ENCODE measurements at places on chromosomes 12 and 14.

- DNase-seq, result no peak
These were observed 108.0 kb downstream of the AEBP2 start for GRCh38 chr12:19547271-19547671.

DNA sequence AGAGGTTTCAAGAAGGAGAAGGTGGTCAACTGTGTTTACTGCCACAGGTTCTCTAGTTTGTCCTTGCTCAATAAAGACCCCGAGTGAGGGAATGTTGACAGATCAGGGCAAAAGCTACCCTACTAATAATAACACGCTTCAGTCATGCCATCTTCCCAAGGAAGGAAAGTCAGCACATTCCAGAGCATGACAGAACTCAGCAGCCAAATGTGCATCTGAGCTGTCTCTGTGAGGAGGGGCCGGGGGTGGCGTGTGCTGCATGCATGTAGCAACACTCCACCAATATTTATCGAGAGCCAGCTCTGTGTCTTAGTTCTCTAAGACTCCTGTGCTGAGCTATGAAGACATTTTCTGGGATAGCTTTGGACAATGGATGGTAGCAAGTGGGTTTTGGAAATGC lies 260.4 kb downstream of the DPF3 start:
- no peak for DNase-seq

DNA sequence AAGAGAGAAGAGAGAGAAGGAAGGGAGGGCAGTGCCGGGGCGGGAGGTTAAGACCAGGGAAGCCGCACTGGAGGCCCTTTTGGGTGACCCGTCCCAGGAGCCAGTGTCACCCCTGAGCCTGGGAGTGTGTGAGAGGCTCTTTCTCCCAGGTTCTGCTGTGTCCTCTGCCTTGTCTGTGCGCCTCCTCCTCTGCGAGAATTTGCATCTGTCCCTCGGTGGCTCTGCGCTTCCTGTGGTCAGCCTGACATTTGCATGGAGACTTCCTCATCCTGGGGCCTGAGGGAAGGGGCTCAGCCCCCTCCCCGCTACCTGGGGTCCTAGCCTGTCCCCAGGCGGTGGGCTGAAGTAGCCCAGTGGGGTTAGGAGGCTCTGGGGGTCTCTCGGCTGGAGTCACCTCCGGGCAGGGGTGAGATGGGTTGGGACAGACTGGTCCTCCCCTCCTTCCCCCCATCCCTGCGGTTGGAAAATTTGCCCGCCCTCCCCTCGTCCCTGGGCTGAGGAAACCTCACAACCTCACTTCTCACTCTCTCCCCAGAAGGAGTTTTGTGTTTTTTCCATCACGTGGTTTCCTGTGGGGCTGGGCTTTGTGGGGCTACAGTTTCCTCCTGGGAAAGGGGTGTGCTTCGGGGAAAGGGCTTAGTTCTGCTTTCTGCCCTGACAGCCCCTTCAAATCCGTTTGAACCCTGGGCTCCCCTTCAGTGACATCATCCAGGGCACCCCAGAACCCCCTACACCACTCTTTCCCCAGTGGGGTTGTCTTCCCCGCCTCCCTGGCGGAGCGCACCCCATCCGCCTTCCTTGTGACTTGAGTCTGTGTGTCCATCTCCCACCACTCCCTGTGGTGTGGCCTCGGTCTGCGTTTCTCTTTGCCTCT lies 2.5 kb downstream of the PTPN6 start:
- DNase-seq, result no peak

- DNase-seq, result no peak
These were observed 2.7 kb downstream of the RAP1B start for GRCh38 chr12:68613209-68613904.

- no peak for DNase-seq
These were observed 14.4 kb upstream of the SERPINA10 start for GRCh38 chr14:94307410-94307992.

DNA sequence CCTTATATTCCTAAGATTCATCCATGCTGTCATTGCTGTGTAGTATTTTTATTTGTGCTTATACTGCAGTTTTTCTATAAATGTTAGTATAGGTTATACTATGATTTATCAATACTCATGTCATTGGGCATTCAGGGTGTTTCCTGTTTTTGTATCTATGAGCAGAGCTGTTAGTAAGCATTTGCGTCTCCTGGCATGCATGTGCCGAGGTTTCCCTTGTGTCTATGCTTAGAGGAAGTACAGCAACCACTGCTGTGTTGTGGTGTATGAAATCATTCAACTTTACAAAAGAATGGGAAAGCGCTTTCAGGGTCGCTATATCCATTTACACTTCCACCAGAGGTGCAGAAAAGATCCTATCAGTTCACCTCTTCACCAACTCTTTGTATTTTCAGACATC lies 122.7 kb downstream of the RGS6 start:
- no peak for DNase-seq

GRCh38 chr12:119659289-119659897 lies 8.5 kb upstream of the PRKAB1 start:
- DNase-seq, result no peak

DNA sequence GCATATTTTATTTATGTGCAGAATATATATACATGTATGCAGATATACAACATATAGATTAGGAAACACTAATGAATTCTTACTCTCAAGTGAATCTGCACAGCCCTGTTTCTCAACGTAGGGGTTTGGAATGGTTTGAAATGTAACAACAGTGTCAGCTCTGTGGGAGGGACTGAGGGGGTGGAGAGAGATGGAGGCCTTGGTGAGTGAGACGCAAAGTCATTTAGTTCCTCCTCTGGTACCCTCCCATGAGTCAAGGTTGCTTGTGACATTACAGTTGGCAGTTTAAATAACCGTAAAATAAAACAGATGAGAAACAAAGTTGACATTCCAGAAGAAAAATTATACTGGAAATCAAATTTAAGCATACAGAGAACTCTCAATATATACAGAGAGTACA lies 313.0 kb upstream of the PRKD1 start:
- DNase-seq, result no peak

- DNase-seq, result no peak
These were observed 22.5 kb downstream of the PAPLN start for GRCh38 chr14:73259837-73260236.

GRCh38 chr12:82438356-82438755 lies 80.0 kb downstream of the METTL25 start:
- no peak for DNase-seq

DNA sequence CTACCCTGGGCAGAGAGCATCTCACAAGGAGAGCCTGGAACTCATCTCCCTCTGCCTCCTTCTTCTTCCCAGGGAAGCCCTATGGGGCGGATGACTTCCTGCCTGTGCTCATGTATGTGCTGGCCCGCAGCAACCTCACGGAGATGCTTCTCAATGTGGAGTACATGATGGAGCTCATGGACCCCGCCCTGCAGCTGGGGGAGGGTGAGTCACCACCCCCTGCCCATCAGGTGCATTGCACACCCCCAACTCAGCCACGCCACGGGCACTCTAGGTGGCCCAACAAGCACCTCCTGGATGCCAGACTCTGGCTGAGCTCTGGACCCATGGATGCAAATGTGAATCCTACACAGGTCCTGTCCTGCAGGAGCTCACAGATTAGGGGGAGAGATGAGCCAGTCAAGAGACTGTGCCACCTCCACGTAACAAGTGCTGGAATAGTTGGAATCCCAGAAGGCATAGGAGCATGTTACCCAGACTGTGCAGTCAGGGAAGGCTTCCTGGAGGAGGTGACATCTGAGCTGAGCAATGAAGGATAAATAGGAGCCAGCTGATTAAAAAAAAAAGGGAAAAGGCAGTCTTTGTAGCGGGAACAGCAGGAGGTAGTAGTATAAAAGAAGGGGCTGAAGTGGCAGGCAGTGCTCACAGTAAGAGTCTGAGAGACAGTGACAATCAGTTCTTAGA lies 71.9 kb downstream of the LGMN start:
- DNase-seq, result no peak

DNA sequence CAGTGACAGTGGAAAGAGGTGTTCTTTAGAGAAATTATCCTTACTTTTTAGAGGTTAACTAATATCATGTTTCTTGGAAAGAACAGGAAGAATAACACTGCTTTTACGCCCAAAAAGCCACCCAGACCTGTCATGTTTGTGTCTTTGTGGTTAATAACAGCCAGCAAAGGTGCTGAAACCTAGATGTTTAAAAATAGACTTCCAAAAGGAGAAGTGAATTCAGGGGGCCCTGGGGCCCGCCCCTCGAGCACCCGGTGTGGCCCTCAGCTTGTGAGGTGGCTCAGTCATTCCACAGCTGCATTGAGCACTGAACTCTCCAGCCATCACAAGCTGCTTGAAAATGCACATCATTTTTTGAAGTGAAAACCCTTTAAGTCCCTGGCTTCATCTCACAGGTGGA lies 20.8 kb upstream of the AMN start:
- no peak for DNase-seq

GRCh38 chr12:80625051-80625450 lies 82.4 kb upstream of the MYF6 start:
- DNase-seq, result no peak

GRCh38 chr12:129873111-129873832 lies 30.6 kb downstream of the TMEM132D start:
- no peak for DNase-seq

DNA sequence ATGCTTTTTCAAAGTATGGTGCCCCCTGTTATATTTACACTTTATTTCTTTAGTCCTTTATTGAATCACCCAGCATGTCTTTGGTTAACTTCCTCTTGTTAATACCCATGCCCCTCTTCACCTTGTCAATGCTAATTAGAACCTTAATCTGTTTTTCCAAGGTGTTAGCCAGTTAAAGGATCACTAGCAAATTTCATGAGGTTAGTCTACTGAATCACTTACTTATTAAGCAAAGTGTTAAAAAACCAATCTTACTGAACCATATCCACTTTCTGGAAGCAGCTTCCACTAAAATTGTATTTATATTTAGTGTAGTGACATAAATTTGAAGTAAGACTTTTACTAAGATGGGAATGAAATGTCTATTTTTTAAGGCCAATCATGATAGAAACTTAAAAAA lies 27.9 kb downstream of the TAOK3 start:
- DNase-seq, result no peak

DNA sequence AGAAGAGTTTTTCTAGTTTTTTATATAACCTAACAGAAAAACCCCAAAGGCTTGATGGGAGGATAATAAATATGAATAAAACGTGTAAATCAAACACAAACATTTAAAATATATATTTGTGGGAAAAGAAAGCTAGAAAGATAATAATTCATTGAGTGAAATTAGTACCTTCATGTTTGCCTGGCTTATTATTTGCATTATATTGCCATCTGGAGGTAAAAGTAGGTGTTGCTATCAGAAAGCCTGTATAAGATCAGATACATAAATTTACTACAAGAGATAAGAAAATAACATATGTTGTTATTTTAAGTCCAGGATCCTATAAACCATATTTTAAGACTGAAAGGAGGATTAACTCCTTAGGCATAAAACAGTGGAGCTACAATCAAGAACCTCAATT lies 77.7 kb downstream of the NTS start:
- DNase-seq, result no peak

- no peak for DNase-seq
These were observed 319.4 kb downstream of the CACNA1C start for GRCh38 chr12:2372178-2372577.

DNA sequence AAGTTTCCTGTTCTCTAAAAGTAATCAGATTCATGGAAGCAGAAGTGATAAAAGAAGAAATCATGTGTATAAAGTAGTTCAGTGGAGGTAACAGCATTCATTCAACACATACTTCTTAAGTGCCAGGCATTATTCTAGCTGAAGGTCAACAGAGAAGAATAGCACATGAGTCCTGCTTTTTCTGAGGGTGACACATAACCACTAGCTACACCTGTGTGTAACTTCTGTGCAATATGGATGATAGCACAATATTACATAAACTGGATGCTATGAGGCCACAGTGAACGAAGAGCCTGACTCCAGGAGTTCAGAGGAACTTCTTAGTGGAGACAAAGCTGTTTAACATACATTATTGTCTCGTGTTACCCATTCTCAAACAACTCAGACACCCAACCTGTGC lies 114.3 kb upstream of the PCED1B start:
- DNase-seq, result no peak

GRCh38 chr14:86826661-86827060 lies 1166.3 kb downstream of the GALC start:
- no peak for DNase-seq

GRCh38 chr14:93683226-93683625 lies 105.1 kb downstream of the PRIMA1 start:
- DNase-seq, result no peak

DNA sequence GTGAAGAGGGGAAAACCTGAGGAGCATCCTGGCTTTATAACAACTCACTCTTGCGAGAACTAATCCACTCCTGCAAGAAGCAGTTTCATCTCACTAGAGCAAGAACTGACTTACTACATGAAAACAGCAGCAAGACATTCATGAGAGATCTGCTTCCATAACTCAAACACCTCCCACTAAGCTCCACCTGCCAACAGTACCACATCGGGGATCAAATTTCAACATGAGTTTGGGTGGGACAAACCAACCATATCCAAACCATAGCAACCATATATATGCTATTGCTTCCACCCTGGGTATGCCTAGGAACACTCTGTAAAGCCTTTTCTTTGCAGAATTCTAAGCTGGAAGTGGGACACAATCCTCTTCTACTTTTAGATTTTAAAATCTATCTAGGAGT lies 13.9 kb upstream of the AVPR1A start:
- DNase-seq, result no peak

- DNase-seq, result no peak
These were observed 200.3 kb upstream of the DIO3 start for GRCh38 chr14:101361044-101361443.

DNA sequence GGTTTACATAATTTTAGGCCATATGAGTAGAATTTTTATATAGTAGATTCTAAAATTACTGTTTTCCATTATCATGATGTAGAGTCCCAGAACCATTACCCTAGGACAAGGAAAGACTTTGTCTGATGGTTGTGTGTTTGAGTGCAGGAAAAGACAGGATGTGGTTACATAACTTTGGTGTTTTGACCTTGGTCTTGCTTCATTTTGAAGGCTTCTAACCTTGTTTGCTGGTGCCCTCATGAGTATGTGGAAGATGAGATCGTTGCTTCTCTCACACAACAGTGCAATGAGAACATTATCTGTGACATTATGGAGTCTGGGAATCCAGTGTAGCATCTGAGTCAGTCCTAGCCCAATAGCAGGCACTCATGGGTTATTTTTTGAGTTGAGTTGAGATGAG lies 106.2 kb downstream of the IGF1 start:
- no peak for DNase-seq

DNA sequence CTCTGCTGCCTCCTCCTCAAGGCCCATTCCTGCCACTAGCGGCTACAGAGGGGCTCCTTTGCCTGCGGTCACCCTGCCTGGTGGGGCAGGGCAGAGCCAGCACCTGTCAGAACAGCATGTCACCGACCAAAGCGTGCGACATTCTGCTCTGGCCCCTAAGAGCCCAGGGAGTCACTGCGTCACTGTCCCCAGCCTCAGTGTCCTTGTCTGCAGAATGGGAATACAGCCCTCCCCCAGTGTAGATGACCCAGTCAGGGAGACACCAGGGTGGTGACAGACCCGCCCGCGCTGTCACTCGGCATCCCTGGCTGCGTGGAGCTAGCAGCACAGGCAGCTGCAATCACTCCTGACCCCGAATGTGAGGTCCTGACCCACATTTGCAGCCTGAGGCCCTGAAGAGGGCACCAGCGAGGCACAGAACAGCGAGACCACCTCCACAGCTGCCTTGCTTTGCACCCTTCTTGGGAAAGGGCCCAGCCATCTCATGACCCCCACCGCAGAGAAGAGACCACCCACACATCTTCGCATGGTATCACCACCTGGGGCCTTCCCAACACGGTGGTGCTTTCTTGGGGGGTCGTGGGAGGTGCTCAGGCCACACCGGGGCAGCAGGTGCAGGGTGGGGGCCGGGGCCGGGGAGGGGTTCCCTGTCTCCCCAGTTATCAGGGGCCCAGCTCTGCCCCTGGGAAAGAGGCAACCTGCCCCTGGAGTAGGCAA lies 2.5 kb downstream of the AHNAK2 start:
- no peak for DNase-seq

- DNase-seq, result peak; percentile 53
These were observed 725 bp downstream of the CHPT1 start for GRCh38 chr12:101697930-101698799.

All from tibial artery (tissue), 4 donors.